ENCODE measurements at places on chromosomes 5 and 9. TPM values are rescaled to one million over a fixed set of nuclear protein-coding genes. Genes with fewer than 3 reads are reported as not detected.

- H3K27me3 ChIP-seq, result no peaks in the 10 kb centered on the region
- no peaks in the 10 kb centered on the region for H3K36me3 ChIP-seq
- H3K27ac ChIP-seq, result no peak overlapping the region
Measured at GRCh38 chr5:143561219-143561618, 157.7 kb upstream of the NR3C1 start.

ARID3C gene
- total RNA-seq, result not detected

DNA sequence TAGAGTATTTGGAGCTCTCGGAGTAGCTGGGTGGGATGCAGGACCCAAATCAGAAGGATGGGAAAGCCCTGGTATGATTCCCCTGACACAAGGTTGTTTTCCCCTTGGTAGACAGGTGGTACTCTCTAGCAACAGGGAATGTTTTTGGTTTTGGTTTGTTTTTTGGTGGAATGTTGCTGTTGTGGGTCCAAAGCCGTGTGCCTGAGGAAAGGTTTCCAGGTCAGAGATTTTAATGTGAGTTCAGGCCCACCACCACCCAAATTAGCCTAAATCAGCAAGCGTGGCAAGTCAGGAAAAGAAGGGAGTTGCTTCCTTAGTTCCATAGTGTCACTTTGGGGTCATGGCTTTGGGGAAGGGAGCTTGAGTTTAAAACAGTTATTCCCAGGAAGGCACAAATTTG is 385.5 kb downstream of the RAB3C start:
- no peak overlapping the region for H3K4me3 ChIP-seq
- H3K27me3 ChIP-seq, result no peaks in the 10 kb centered on the region
- no peak for DNase-seq

DNA sequence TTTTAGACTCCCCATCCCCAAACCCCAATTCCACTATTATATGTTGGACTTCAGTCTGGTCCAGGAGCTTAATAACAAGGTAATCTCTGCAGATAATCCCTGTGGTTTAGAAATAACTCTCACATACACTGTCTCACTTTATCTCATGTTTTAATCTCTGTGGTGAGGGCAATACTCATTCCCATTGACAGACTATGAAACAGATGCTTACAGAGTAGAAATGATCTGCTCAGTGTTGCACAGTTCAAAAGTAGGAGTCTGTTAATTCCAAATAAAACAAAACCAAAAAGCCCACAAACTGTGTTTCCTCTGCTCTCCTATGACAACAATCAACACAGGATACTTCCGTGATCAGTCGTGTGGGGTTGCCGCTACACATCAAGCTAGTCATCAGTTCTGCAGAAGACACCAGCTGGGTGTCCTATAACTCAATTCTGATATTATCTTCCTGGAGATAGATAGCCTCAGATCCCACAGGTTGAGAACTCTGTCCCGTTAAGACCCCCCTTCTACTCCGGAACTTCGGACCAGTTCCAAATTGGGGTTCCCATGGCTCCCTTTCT is 26.3 kb upstream of the FANCC start:
- no peak for DNase-seq
- H3K36me3 ChIP-seq, result no peaks in the 10 kb centered on the region
- H3K4me1 ChIP-seq, result peaks cover 9% of the 10 kb centered on the region
- no peaks in the 10 kb centered on the region for H3K27me3 ChIP-seq

GRCh38 chr9:35395076-35395705 is 94.7 kb upstream of the RUSC2 start:
- no peak overlapping the region for H3K4me3 ChIP-seq
- no peak overlapping the region for H3K27ac ChIP-seq
- no peaks in the 10 kb centered on the region for H3K36me3 ChIP-seq
- H3K4me1 ChIP-seq, result no peaks in the 10 kb centered on the region
- no peak for DNase-seq

DNA sequence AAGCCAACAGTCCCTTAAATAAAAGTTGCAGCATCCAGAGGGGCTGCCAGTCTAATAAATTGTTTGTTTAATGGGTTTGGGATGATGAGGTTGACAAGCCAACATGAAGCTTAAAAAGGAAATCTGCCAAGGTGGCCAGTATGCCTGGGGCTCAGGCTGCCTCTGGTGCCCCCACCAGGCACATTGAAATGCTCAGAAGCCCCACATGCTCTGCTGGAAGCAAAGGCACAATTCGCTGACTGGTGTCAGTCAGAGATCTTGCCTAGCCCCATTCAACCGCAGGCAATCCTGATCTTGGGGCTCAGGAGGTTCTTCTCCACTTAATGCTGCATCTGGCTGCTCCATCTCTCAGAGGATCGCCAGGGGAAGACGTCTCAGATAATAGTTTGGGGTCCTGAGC is 44.2 kb upstream of the TCERG1 start:
- H3K36me3 ChIP-seq, result no peaks in the 10 kb centered on the region
- H3K4me1 ChIP-seq, result no peaks in the 10 kb centered on the region
- peaks cover 6% of the 10 kb centered on the region for H3K27me3 ChIP-seq
- H3K4me3 ChIP-seq, result no peak overlapping the region
- H3K27ac ChIP-seq, result no peak overlapping the region

MCIDAS gene
- not detected for total RNA-seq

DNA sequence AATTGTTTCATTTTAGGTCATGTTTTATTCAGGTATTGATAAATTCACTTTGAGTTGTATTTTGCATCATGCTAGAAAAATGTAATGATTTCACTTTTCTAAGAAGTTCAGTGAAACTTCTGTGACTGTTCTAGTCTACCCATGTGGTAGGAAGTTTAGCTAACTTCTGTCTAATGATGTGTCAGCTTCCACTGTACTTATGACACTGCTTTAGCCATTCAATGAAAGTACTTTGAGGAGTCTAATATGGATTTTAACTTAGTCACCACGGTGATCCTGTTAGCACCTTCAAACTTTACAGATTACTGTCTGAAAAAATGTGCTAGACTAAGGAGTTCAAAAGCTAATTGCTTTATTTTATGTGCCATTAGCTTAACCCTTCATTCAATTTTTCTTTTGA is 1510.5 kb upstream of the CDH9 start:
- no peak overlapping the region for H3K27ac ChIP-seq
- no peaks in the 10 kb centered on the region for H3K36me3 ChIP-seq
- no peak overlapping the region for H3K4me3 ChIP-seq
- H3K4me1 ChIP-seq, result no peaks in the 10 kb centered on the region
- DNase-seq, result no peak
- H3K27me3 ChIP-seq, result no peaks in the 10 kb centered on the region

IL9 gene
- total RNA-seq, result not detected
